Fibroblast of skin of right biceps (primary cell): ENCODE measurements at places on chromosomes 6 and 20.

DNA sequence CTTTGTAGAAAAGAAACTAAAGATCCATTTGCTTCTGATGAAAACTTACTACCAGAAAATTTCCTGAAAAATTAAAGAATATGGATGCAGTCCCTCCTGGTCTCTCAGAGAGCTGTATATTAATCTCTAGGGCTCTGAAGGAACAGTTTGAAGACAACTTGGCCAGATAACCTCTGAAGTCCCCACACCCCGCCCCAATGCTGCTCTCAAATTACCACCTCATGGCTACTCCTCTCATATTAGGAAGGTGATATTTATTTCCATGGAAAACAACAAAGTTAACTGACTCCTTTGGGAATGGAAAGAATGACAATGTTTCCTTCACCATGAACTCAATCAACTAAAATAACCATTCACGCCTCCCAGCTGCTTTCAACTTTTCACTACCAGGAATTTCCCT, 408.4 kb upstream of the FLRT3 start:
- no peak for DNase-seq

GRCh38 chr20:19304886-19305415, 92.5 kb downstream of the SLC24A3 start:
- DNase-seq = no peak

GRCh38 chr20:60993433-60994044, 258.5 kb upstream of the CDH4 start:
- DNase-seq = peak; percentile 2

DNA sequence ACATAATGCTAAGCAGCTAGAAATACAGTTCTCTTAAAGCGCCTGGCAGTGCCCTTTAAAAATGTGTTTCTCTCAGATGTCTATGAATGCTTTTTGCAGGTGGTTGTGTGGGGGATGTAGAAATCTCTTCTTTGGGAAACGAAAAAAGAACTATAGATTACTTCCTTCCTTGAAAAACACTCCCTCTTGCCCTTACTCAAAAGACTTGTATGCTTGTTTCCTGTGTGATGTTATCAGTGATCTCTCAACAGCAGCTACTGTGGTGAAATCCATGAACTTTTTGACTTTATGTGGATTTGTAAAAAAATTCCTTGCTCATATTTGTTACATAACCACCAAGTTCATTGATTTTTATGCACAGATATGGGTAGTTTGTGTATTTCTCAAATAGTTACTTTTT, 916.5 kb downstream of the QKI start:
- DNase-seq = no peak

- DNase-seq = no peak
Observed at GRCh38 chr20:14878676-14879019, 541.2 kb upstream of the FLRT3 start.

DNA sequence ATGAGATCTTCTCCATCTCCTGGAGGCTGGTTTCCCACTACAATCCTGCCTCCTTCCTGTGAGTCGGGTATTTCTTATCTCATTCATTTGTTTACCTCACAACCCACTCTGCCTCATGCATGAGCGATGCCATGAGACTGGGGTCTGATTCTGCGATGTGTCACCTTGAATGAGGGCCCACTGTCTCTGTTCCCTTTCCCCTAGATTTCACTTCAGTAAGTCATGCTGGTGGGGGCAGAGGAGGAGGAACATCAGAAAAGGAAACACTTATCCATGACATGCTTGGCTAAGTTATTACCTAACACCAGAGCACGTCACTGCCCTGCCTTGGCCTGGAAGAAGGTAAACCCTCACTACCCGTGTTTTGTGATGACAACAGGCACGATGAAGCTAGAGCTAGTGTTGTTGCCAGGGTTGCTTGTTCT, 337.4 kb upstream of the PRDM1 start:
- DNase-seq = peak; percentile 72

DNA sequence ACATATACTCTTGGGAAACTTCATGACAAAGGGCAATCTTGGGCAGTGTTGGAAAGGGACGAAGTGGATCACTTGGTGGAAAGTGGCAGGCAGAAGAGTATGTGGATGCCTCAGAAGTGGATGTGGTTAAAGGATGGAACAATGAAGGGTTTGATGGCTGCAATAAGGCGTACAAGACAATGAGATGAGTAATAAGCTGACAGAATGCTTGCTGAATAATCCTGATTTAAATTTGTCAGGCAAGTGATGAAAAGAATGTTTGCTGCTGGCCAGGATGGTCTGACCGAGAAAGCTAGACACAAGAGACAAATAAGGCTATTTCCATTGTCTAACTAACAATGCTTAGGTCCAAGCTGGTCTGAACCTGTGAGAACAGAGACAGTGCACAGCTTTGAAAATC, 61.6 kb upstream of the CEP85L start:
- peak; percentile 87 for DNase-seq

GRCh38 chr6:108764580-108764950, 83.7 kb upstream of the ARMC2 start:
- DNase-seq = no peak

DNA sequence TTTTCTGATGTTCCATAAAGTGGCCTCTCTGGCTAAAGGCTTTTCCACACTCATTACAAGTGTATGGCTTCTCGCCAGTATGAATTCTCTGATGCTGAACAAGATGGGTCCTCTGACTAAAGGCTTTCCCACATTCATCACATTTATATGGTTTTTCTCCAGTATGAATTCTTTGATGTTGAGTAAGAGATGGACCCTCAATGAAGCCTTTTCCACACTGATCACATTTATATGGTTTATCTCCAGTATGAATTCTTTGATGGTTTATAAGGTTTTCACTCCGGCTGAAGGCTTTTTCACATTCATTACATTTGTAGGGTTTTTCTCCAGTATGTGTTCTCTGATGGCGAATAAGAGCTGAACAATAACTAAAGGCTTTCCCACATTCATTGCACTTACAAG, 20.4 kb downstream of the ZNF184 start:
- DNase-seq = peak; percentile 9

GRCh38 chr6:120875900-120876299, 458.4 kb downstream of the TBC1D32 start:
- DNase-seq = no peak

GRCh38 chr20:10538768-10539167, 103.7 kb downstream of the SLX4IP start:
- DNase-seq = no peak

- DNase-seq = peak; percentile 25
Observed at GRCh38 chr6:152575621-152576150, 61.5 kb downstream of the SYNE1 start.

DNA sequence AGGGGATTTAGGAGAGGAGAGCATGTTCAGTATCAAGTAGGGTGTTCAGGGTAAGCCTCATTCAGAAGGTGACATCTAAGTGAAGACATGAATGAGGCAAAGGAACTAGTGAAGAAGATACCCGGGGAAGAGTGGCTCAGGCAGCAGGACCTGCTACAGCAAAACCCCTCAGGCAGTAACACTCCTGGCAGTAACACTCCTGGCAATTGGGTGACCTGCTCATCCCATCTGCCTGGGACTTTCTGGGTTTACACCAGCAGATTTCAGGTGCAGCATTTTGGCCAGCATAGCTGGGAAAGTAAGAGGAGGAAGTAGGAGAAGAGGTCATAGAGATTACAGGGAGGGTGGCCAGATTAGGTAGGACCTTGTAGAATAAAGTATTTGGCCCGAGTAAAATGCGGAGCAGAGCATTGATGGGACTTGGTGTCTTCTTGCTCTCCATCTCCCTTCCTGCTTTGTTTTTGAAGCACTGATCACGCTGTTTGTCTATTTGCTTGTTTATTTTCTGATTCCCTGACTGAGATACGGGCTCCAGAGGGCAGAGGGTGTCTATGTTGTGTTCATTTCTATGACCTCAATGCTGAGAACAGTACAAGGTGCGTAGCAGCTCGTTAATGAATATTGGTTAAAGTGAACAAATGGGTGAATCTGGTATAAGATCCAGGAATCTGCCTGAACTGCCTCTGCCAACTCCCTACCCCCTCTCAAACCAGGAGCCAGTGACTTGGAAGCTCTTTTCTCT, 88.3 kb downstream of the IYD start:
- no peak for DNase-seq

DNA sequence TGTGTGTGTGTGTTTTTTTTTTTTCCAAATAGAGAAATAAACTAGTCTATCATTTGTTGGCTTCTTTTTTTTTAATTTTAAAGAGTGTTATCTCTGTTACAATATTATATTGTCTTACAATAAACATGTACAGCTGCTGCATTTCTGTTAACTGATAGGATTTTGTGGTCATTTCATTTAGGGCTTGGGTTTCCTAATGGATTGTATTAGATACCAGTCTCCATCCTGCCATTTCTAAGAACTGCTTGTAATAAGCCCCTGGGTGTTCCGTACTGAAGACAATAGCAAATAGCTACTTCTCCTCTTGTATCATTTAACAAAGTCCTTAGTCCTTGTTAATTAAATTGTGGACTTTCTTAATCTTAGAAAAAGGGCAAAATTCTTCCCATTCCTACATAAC, 45.7 kb downstream of the SOBP start:
- DNase-seq = no peak

DNA sequence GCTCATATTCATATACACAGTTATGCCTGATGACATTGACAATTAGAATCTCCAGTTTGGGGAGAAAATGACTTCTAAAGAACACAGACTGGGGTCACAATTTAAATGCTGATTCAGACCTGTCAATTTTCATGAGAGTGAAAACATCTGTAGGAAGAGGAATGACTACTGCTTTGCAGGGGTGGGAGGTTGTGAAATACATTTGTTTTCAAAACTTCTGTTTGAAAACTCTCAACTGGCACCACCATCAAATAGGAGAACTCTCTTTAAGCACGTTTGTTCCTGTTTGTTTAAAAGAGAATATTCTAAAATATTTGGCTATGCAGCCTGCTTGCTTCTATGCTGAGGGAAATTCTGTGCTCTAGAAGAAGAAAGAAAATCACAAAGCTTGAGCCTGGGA, 50.8 kb upstream of the ADGRF5 start:
- no peak for DNase-seq

DNA sequence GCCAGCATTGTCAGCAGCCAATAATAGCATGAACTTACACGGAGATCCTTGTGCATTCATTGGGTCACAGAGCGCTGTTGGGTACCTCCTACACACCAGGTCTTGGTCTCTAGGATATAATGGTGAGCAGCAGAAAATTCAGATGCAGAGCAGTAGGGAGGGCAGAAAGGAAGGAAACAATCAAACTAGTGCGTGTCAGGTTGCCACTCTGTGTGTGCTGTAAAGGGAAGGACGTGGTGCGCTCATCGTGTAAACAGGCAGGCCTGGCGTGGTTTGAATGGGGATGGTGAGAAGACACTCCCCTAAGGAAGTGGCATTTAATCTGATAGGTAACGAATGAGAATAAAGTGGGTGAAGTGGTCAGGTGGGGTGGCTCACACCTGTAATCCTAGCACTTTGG, 336.4 kb downstream of the CDH26 start:
- DNase-seq = no peak

DNA sequence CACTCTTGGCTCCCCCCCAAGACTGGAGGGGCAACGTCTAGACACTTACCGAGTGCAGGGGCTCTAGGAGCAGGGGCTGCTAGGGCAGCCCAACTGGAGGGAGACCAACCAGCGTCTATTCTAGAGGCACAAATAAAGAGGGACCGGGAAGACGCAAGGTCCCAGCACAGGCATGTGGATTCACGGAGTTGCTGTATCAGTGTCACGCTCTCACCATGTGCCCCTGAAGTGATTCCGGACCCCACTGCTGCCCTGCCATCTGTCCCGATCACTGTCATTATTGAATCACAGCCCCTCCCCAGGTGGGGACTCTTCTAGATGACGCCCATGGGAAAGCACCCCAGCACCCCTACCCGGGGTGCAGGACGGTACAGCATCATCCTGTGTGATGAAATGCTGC, 54.2 kb downstream of the RAMACL start:
- DNase-seq = no peak

- DNase-seq = no peak
Observed at GRCh38 chr20:37351689-37352607, 6.0 kb downstream of the SRC start.

GRCh38 chr20:8589956-8590355, 457.9 kb downstream of the PLCB1 start:
- DNase-seq = peak; percentile 45

DNA sequence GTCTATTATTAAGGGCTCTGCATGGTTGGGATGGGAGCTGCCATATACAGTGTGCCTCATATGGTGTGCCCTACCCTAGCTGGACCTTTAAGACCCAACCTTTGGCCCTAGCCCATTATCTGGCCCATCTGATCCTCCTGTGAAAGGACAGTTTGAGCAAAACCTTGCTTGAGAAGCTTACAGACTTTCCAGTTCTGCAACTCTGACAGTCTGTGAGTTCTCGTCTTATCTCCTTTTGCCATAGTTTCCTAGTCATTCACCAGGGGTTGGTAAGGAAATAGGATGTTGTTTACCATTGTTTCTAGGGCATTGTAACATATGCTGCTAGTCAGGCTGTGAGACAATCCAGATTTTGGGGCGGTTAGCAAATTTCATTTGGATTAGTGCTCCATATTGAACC, 17.2 kb downstream of the CTNNBL1 start:
- peak; percentile 10 for DNase-seq

DNA sequence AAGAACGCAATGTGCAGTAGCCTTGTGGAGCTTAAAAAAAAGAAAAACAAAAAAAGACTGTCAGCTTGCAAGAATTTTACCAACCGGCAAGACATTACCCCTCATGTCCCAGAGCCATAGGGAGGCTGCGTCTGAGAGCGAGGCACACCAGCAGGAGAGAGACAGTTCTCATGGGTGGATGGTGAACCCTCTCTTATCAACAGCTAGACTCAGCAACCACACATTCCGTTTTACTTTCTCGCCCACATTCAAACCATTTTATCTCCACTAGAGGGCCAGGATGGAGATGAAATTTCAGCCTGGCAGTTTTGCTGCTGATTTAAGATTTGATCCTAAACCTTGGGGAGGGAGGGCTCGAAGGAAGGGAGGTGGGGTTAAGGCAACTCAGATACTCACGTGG, 247.0 kb downstream of the ATXN1 start:
- peak; percentile 74 for DNase-seq

DNA sequence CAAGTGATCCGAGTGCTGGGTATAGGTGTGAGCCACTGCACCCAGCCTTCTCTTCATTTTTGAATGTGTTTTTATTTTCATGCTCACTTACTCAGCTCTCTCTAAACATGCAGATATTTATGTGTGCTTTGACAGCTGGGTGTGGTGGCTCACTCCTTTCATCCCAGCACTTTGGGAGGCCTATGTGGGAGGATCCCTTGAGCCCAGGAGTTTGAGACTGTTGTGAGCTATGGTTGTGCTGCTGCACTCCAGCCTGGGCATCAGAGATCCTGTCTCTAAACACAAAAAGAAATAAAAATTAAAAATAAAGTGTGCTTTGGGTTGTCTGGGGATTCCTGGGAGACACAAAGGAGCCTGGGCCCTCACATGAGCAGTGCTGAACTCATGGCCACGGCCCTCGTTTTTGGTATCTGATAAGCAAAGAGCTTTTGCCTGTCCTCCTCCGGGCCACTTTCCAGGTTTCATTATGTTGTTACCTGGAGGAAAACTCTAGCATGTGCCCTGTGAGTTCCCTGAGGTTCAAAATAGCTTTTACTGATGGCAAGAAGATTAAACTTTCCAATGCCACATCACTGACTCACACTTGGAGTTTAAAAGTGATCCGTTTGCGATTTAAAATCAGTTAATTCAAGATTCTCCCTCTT, 78.5 kb downstream of the CD164 start:
- no peak for DNase-seq
